ENCODE measurements at places on chromosomes 4 and X. TPM values are rescaled to one million over a fixed set of nuclear protein-coding genes. Genes with fewer than 3 reads are reported as not detected.

AMBN gene
- total RNA-seq: not detected

DNA sequence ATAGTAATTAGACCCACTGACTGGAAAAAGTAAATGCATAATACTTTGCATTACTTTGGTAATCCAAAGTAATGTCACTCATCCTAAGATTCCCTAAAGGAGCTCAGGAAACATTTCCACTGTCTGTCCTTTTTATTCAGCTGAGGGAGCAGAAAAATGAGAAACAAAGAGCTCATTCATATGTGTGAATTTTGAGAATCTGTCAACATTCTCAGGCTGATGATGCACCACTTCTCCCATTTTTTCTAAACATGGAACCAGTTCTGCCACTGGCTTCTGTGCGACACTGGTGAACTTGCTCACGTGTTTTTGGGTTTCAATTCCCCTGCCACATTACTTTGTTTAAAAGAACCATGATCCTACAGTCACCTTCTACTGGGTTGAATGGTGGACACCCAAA is 28.4 kb upstream of the ADH7 start:
- DNase-seq: no peak

- DNase-seq: no peak
Measured at GRCh38 chr4:26856906-26857277, 3.7 kb upstream of the STIM2 start.

RBM47 gene
- 16.3 TPM for total RNA-seq

- no peak for DNase-seq
Measured at GRCh38 chr4:157674699-157675098, 454.2 kb downstream of the GRIA2 start.

DNA sequence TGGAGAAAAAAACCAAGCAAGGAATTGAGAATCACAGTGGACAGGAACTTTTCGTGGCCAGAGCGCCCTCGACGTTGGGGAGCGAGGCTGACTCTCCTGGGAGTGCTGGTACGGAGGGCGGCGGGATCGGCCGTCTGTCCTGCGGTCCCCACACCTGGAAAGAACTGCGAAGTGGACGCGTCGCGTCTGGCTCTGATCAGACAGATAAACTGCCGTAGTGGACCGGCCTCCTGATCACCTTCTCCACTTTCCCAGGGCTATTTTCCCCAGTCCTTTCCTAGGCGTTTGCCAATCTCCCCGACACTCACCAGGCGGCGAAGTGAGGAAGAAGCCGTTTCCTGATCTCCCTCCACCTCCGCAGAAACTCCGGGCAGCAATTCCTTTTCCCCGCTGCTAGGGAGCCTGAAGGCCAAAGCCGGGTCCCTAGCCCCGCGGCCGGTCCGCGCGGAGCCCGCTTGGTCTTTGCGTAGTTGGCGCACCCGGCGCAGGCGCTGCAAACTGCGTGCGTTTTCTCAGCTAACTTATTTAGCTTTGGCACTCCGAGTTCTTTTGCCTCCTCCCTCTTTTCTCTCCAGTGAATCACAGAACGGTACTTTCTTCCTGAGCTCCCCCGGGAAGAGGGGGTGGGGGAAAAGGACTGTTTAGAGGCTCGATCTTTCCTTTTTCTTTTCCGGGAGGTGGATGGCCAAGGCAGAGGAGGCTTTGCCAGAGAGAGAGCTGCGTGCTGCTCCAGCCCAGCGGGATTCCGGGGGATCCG is at the start of gene ARSJ:
TSS of gene ARSJ (minus strand) at position 500 of the 757 bp plus-strand sequence. CDS start 813 bp downstream, outside the sequence.
- peak; percentile 53 for DNase-seq

GRCh38 chrX:2342281-2342688 is 158.5 kb downstream of the DHRSX start:
- DNase-seq: no peak

- no peak for DNase-seq
Measured at GRCh38 chr4:121190389-121190788, 26.3 kb upstream of the TNIP3 start.

GRCh38 chrX:109822861-109823260 is 89.8 kb upstream of the ACSL4 start:
- DNase-seq: no peak

DNA sequence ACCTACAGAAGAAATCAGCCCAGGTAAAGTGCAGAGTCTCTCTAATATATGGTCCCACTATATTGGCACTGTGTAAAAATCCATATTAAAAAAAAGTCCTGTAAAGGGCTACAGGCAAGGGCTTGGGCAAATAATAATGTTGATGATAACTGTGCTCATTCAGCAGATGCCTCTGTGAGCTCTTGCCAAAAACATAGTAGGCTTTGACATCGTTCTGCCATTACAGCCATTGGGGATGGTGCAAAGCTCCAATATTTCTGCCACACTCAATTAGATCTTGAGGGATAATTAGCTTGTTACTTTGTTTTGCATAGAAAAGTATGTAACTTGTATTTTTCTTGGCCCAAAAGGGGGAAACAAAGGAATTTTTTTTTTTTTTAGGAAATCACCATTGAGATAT is 645.5 kb upstream of the FAM241A start:
- DNase-seq: no peak

TRMT10A gene
- total RNA-seq: 6.9 TPM

DNA sequence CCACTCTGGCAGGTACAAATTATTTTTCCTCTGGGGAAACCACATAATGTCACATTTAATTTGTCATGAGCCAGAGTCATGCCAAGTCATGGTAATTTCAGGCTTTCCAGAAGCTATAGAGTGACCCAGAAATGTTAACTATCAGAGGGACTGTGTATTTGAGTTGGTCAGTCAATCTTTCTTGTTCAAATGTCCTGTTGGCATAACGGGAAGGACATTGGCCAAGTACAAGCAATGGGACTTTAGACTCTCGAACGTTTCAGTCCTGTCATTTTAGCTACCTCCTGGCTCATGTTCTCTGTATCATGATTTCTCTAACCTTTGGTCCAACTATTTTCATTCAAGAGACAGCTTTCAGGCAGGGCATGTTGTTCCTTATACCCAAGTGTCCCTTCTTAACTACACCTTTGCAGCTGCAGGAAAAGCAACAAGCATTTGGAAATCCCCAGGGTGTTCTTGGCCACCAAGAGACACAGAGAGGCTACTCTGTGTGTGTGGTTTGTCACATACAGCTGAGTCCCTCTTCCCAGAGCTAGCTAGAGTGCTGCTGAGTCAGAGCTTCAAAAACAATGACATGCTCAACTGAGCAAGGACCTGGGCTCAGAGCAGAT is 142.6 kb downstream of the EGF start:
- no peak for DNase-seq

DNA sequence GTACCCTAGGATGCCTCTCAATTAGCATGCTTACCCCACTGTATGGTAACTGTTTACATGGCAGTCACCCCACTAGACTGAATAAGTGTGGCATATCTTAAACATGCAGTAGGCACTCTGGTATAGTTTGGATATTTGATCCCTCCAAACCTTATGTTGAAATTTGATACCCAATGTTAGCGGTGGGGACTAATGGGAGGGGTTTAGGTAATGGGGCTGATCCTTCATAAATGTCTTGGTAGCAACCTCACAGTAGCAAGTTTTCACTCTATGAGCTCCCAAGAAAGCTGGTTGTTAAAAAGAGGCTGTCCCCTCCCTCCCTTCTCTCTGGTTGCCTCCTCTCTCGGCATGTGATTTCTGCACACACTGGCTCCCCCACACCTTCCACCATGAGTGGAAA is 10.1 kb downstream of the TMEM150C start:
- DNase-seq: no peak

GRCh38 chr4:176198316-176198903 is 3.0 kb upstream of the SPATA4 start:
- no peak for DNase-seq

GRCh38 chr4:184895012-184895695 is 69.4 kb upstream of the ACSL1 start:
- DNase-seq: no peak

GRCh38 chr4:17112292-17112659 is 213.8 kb upstream of the LDB2 start:
- DNase-seq: no peak

AKAP17A gene
- 20.1 TPM for total RNA-seq

USP27X gene
- 3.1 TPM for total RNA-seq

GRCh38 chrX:153557618-153558355 is 40.3 kb downstream of the ATP2B3 start:
- no peak for DNase-seq

TEX13A gene
- total RNA-seq: not detected

- no peak for DNase-seq
Measured at GRCh38 chr4:12949719-12950490, 534.2 kb downstream of the RAB28 start.

GRCh38 chr4:84753321-84753972 is 170.5 kb downstream of the CDS1 start:
- no peak for DNase-seq

GRCh38 chrX:134418317-134419113 is 41.5 kb upstream of the HPRT1 start:
- no peak for DNase-seq

DNA sequence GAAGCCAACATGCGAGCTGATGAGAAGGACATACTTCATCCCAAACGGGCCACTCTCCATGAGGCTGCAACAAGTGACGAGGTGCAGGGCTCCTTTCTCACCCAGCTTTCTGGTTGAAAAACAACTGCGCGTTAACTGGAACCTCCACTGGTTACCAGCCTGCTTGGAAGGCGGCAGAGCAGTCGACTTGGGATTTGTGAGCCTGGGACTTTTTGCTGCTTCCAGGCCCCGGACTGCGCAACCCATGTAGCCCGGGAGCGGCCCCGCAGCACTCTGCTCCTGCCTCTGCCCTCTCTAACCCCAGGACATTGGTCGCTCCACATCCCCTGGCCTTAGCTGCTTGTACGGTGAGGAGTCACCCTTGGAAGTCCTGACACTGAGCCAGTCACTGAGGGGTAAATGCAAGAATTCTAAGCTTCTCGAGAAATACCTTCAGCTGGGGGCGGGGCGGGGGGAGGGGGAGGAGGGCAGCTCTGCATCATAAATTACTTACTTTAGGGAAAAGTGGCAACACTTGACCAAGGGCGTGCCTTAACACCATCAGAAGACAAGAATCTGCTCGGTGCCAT is 72.7 kb downstream of the MTMR1 start:
- no peak for DNase-seq

KIF4A gene
- 5.8 TPM for total RNA-seq

Data from skin of body (tissue), 3 donors.